NCI-H524 (cell line): ENCODE measurements at places on chromosomes 4 and X.

DNA sequence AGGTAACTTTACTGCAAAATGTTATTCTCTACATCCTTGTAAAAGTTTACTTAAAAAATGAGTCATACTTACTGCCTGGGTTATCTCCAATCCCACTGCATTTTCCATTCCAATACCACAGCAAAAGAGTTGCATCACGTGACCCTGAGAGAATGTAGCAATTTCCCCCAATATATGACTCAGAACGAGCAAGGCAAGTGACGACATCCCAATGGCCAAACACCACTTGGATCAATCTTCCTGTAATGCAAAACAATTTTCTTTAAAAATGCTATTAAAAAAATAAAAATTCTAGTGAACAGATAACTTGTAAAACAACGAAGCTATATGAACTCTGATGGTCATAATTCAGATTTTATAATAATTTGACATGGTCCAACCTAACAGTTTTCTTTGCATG lies 224.3 kb downstream of the DCLK2 start:
- no peak for DNase-seq

DNA sequence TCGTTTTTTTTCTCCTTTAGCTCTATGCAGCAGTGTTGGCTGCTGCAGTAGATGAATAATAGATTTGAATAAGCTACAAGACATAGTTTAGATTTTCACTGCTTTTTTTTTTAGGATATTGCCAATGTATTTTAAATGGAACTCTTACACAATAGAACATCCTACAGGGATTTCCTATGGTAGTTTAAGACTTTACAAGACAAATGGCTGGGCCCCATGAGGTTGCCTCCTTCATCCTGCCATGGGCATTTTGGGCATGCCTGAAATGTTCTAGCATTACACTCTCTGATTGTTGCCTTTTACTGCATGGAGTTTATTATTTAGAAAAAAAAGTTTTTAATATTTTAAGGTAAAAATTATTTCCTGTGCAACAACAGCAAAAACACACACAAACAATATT lies 74.5 kb downstream of the MID1 start:
- DNase-seq = no peak

GRCh38 chrX:7985568-7985967 lies 58.4 kb upstream of the PNPLA4 start:
- no peak for DNase-seq

DNA sequence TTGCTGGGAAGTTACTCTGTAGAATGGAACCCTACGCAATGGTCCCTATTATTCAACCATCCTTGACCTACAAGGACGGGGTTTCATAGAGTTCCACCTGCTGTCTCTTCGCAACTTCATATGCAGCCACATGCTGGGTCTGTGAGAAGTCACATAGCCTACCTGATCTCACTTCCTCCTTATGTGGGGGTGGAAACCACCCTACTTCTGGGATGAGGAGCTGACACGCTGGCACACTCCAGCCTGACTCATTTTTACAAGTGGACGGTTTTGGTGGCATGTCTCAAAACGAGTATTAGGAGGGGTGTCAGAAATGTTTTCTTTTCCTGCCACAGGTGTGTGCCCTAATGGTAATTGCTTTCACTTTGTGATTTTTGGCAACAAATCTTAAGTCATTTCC lies 36.8 kb upstream of the ARSD start:
- no peak for DNase-seq

DNA sequence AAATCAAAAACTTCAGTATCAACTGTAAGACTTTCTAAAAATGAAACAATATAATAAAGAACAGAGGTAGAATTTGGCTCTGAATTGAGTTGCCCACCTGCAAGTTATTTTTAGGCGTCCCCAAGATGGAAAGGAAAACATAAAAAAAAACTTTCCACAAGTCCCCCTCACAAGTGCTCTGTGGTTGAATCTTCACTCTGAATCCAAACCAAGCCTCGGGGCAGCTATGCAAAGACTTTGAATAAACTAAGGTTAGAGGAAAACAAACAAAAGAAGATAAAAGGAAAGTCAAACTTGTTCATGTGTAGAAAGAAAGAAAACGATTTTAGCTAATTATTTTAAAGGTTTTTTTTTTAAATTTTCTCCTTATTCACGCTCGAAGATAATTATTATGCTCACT lies 372.4 kb upstream of the SLIT2 start:
- no peak for DNase-seq

DNA sequence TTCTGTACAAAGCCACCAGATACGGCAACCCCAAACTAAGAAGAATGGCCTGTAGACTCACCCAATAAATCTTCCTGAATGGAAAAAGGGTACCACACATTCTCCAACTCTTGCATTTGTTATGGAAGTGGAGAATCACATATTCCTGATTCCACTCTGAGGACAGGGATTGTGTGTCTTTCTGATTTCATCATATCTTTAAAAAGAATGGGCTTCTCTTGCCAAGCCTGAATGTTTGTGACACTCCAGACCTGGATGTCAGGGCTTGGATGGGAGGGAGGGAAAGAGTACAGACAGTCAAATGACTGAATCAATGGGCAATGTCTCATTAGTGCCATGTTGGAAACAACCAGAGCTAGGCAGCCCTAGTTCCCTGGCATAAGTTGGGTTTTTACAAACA lies 77.4 kb downstream of the PLAC1 start:
- no peak for DNase-seq

GRCh38 chr4:95701500-95702170 lies 138.3 kb upstream of the PDHA2 start:
- DNase-seq = no peak

DNA sequence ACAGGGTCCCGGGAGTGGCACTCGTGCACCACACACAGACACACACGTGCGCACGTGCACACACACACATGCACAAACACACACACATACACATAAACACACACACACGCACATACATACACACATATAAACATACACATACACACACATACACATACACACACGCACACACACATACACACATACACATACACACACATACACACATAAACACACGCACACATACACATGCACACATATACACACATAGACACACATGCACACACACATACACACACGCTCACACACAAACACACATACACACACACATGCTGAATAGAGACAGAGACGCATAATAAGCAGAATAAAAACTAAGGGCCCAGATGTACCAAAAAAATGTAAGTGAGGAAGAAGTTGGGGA lies 332.2 kb upstream of the CXorf51B start:
- no peak for DNase-seq

DNA sequence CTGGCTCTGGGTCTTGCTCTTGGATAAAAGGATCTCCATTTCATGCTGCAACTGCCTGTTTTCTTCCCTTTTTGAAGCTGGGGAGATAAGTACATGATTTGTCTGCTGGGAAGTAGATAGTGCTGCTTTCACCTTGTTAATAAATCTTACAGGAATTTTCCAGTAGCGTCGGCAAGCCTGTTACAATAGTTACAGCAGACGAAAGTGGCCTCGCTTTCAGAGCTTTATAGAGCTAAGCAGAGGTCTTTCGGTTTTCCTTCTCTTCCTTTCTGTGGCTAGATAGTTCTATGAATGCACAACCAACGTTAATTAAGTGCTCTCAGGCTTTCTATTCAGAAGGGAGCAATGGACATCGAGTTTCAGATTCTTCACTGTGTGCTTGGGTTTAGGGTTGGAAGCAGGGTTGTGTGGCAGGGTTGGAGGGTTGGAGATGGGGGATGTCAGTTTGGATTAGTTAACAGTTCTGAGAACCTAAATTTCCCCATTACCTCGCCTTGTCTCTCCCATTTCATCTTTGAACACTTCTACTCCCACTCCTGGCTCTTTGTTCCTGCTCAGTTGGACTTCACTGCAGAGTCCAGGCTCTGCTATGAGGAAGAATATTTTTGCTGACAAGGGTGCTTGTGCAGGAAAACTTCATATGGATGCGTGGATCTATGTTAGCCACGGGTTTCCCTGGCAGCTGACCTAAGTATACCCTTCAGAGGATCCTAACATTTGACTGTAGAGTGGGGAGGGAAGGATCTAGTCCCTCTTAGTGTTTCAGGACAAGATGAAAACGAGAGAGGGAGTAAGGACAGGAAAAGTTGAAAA lies 237.9 kb downstream of the ARHGAP10 start:
- no peak for DNase-seq

DNA sequence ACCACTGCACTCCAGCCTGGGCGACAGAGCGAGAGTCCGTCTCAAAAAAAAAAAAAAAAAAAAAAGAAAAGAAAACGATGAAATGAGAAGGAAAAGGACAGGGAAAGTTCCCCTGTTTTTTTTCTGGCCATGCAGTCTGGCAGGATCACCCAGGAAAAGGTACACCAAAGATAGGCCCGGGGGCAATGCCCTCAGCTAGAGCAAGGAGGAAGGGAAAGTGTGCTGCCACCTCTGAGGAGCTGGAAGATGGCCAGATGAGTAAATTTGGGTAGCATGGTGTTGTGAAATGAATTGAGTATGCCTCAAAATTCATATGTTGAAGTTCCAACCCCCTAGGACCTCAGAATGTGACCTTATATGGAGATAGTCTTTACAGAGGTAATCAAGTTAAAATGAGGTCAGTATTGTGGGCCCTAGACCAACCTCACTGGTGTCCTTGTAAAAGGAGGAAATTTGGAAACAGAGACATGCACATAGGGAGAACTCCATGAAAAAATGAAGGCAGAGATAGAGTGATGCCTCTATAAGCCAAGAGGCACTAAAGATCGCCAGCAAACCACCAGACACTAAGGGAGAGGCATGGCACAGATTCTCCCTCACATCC lies 28.9 kb downstream of the MAOB start:
- no peak for DNase-seq

DNA sequence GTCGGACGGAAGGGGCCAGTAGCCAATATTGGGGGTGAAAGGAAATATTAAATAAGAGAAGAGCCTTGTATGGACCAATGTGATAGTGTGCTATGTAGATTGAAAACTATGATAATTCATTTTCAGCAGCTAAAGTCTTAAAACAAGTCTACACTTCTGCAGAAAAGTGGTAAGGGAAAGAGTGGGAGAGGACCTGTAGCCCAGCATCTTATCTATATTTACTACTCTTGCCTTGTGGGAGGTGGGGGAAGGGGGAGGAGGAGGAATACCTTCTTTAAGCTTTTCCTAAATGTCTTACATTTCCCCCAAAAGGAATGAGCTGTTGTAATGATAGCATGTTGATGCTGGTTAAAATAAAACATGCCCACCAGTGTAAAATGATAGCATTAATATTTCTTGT lies 220.0 kb upstream of the SPRY1 start:
- no peak for DNase-seq

DNA sequence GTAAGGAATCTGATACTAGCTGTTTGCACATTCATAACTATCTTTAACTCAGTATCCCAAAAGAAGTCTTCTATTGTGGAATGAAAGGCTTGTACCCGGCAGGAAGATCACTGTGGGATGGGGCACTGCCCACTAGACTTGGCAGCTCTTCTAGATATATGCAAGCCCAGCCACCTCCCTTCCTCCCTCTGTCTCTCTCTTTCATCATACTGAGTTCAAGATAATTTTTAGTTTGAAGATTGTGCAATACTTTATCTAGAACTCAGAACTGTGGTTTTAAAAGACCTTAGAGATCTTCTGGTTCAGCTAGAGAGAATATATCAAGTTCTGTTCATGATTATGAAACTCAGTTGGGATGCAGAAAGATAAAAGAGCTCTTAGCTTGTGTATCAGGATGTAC lies 22.5 kb upstream of the GPR34 start:
- no peak for DNase-seq

GRCh38 chr4:40500781-40501180 lies 128.9 kb downstream of the RBM47 start:
- no peak for DNase-seq

DNA sequence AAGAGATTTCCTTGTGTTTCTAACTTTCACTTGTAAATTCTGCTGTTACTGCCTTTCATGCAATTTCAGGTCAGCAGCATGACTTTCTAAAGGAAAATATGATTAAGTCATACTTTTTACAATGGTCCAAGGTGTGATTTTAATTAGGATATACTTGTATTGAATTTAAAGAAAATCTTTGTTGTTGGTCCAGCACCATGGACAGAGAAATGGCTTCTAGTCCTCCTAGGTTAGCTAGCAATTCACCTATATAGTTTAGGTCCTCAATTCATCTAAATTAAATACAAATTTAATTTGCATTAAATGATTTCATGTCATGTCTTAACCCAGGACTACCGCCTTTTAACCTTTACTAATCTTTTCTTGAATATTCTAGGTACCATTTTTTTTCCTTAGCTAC lies 304.9 kb upstream of the RPS6KA3 start:
- no peak for DNase-seq

DNA sequence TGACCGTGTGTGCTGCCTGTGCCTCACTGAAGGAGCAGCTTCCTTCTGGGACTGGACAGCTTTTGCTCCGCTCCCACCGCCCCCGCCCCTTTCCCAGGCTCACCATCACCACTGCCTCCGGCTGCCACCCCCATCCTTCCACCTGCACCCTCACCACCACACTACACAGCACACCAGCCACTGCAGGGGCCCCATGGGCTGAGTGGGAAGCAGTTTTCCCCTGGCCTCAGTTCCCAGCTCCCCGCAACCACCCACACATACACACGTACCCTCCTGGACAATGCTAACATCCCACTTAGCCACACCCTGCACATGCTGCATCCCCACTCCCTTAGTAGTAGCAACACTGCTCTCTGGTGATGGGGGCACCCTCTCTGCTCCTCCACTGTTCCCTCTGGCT lies 29.6 kb upstream of the COX18 start:
- DNase-seq = no peak
